Activated gamma-delta T cell treated with anti-CD3 and anti-CD28 coated beads, Interleukin-2, amount 50 U/mL, for 16 hours (primary cell): ENCODE measurements at places on chromosomes 4 and X.

DNA sequence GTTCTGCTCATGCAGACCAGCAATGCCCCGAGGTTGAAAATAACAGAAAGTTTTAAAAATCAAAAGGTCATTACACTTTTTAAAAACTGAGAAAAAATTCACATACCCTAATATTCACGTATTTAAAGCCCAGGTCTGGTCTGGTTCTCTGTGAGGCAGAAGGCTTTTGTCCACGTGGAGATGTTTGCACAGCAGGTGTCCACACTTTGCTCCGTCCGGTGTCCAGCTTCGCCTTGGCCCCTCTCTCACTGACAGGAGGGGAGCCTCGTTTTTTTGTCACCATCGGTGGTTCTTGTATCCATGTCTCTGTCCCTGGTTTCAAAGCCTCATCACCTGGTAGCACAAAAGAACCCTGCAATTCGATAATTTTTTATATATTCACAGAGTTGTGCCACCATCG lies 434.6 kb upstream of the FRG1 start:
- DNase-seq = no peak

DNA sequence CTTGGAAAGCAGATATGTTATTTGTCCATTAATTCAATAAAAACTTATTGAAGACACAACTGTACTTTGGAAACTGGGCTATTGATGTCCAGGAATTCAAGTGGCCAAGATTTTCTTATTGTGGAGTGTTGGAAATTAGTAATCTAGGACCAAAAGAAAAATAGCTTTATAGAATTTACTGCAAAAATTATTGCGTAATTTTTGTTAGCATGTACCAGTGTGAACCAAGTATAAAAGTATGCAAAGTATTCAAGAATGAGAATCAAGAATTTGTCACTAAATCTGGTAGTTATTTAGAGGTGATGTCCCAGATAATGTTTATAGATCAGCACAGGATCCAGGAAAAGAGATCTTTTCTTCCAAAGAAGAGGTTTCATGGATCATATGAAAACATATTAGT lies 468.9 kb upstream of the CTSO start:
- DNase-seq = no peak

GRCh38 chrX:151762802-151763201 lies 28.3 kb downstream of the CNGA2 start:
- no peak for DNase-seq

DNA sequence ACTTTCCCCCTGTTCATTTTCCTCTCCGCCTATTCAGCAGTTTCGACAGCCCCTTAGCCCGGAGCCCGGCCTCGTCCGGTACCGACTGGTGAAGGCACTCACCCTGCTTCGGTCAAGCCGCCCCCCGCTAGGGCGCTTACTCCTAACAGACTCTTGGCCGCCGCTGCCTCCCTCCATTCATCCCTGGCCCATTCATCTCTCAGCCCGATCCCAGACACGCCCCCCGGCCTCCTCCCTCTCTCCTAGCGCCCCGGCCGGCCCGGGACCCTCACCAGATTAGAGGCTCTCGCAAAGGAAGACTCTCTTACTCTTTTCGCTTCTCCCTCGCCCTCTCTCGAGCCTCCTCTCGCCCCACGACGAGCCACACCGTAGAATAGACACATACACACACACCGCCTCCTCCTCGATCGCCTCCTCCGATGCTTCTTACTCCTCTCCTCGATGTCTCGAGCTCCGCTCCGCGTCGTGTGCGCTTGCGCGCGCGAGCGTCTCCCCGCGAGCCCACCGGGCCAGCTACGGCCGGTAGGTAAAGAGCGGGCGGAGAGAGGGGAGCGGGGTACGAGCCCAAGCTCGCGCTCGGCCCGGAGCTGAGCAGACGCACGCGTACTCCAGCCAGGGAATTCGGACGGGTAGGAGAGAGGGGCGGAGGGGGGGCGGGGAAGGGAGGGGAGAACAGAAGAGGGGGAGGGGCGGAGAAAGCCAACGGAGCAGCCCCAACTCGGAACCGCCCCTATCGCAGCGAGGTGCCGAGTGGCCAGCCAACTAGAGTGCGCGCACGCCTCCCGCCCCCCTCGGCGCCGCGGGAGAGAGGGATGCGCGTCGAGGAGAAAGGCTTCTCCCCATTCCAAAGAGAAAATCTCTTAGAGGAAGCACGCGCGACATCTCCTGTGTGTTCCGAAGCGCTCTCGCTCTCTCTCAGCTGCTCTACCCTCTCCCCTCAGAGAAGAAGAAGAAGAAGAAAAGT lies at the start of gene WNK3:
Gene WNK3, minus strand, starts transcription at position 633 of the 964 bp plus-strand sequence.
- no peak for DNase-seq

GRCh38 chrX:23797371-23798128 lies 14.6 kb downstream of the SAT1 start:
- DNase-seq = no peak

- DNase-seq = no peak
Measured at GRCh38 chr4:6172093-6172926, 28.0 kb downstream of the JAKMIP1 start.

DNA sequence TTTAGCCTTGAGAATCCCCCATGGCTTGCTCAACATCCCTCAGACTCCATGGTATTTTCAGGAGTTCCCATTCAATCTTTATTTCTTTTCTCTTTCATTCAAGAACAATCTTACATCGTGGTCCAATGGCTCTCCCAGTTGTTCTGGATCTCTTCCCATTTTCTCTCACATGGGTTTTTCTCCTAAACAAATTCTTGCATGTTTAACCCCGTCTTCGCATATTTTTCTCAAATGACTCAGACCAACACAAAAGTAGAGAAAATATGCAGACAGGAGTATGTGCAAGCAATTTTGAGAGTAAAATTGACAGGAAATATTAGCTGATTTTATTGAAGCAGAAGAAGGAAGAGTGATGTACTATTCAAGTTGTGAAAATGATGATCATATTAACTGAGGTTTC lies 396.4 kb upstream of the TRAM1L1 start:
- DNase-seq = no peak

DNA sequence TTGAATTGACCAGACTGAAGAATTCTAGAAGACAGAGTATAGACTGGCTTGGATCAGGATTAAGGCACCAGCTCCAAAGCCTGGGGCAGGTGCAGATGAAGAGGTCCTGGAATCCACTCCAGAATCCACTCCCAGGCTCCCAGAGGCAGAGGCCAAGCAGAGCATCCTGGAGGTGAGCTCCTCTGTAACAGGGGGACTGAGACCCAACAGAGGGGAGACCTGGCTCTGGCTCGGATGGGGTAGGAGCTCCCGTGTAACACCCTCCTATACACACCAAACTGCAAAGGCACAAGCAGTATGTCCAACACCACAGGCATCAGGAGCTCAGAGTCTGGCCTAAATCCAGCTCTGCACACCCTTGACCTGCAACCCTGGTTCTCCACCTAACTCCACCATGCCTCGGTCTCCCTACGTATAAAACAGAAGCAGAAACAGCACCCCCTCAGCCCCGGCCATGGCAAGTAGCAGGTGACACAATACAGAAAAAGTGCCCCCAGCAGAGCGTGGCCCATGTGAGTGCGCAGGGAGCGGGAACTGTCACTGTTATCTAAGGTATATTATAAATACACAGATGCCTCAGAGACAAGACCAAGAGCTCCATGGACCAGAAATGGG lies 14.9 kb downstream of the RNF212 start:
- DNase-seq = no peak

GRCh38 chr4:54169176-54169575 lies 59.9 kb upstream of the PDGFRA start:
- no peak for DNase-seq

DNA sequence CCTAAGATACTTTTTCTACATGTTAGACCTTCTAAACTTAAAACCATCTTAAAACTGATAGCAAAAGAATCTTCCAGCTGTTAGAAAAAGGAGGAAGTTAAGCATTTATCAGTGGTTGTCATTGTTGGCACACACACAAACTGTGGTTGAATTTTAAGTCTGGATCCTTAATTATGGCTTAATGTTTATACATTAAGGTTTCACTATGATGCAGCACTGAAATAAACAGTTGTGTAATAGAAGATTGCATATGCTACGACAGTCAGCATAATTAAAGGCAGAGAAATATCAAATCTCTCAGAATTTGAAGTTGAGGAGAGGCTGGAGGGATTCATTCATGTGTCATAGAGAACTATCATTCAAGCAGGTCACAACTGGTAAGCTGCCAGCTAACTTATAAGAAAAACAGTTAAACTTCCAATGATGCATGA lies 32.3 kb downstream of the ADGRA3 start:
- no peak for DNase-seq

GRCh38 chrX:116272861-116273260 lies 102.3 kb downstream of the AGTR2 start:
- DNase-seq = no peak

- DNase-seq = no peak
Measured at GRCh38 chrX:150966235-150966634, 16.9 kb upstream of the HMGB3 start.

DNA sequence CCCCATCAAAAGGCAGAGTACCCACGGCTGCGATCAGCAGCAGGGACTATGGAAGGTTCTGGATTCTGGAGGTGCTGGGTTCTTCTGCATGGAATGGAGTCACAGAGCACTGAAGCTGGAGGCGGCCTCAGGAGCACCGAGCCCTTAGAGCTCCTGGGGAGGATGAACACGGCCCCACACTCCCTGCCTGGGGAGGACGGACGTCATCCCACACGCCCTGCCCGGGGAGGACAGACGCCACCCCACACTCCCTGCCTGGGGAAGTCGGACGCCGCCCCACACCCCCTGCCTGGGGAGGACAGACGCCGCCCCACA lies 9.9 kb downstream of the LRPAP1 start:
- no peak for DNase-seq

GRCh38 chrX:28177202-28177601 lies 196.0 kb upstream of the DCAF8L1 start:
- no peak for DNase-seq

GRCh38 chrX:120791013-120791643 lies 84.5 kb downstream of the CT47B1 start:
- DNase-seq = no peak

- no peak for DNase-seq
Measured at GRCh38 chr4:113112338-113112978, 63.0 kb downstream of the ANK2 start.

DNA sequence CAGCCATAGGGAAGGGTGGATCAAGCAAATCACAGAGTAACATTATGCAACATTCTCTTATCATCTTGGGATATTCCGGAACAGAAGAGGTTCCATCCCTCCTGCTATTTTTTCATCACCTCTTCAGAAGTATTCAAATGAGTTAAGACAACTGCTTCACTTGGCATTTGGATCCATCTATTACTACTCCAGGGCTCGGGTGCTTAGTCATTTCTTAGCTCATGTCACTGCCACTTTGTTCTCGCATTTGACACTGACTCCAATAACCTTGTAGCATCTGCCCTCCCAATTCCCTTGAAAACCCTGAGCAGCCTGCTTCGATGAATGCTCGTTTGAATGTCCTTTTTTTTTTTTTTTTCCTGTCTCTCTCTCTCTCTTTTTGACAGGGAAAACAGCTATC lies 114.9 kb downstream of the PPARGC1A start:
- DNase-seq = no peak

DNA sequence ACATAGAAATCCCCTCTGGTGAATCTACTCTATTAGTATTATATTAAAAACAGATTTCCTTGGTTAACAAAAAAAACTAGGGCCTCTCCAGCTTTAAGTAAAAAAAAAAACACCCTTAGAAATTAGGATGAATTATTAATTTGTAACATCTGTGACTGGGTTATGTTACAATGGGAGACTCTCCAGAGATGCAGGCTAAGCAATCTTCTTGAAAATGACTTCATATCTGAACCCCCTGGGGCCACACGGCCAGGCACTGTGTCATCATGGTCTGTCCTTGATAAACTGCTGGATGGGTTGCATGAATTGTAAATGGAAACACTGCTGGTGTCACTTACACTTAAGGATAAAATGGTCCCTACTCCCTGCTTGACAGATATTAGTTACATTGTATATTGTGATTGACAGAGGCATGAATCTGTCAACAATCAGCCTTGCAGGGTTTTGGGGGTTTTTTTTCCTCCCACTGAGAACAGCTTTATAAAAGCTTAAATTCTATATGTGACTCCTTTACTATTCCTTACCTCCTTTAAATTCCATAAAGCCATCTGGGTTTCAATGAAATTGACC lies 49.1 kb downstream of the PRKG2 start:
- DNase-seq = no peak

DNA sequence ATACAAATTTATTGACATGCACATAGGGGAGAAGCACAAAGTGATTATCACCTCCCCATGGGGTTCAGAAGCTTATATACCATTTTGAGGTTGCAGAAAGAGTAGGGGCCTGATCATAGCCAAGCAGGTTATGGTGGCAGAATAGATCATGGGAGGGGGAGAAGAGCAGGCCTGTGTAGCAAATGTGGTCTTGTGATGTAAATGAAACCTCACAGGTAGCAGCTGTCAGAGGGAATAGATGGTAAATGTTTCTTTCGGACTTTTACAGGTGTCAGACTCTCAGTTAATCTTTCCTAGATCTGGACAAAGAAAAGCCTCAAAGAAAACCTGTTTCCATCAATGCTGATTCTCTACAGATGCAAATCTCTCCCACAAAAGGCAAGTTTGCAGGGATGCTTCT lies 84.4 kb downstream of the CFAP299 start:
- no peak for DNase-seq

- DNase-seq = no peak
Measured at GRCh38 chrX:47489507-47490275, 6.7 kb upstream of the ZNF41 start.

GRCh38 chr4:80255329-80256095 lies 11.0 kb upstream of the FGF5 start:
- no peak for DNase-seq

- no peak for DNase-seq
Measured at GRCh38 chr4:186058253-186058979, 10.5 kb upstream of the TLR3 start.

GRCh38 chr4:145093638-145094037 lies 4.4 kb downstream of the ANAPC10 start:
- no peak for DNase-seq

DNA sequence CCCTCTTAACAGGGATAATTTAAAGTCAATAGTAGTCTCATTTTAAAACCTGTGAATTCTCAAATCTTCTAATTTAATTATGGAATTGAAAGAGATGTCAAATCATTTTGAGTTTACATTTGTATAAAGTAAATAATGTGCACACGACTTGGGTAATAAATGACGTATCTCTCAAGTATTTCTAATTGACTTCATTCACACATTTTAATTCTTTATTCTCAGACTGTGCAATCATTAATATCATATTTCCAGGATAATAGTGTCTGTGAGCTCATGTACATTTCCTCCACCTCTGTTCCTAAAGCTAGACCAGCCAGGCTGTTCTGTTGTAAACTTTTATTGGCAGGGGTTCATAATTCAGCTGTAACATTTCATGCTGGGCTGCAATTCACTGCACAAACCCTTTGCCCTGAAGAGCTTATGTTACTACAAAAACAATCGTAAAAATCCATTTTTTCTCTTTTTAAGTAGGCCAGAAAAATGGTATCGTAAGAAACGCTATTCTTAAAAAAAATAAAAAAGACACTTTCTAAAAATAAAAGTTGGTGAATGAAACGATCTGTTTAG lies 1103.1 kb upstream of the TENM3 start:
- DNase-seq = no peak

- no peak for DNase-seq
Measured at GRCh38 chr4:92235731-92236130, 68.0 kb upstream of the GRID2 start.

GRCh38 chr4:110172972-110173371 lies 25.4 kb downstream of the ELOVL6 start:
- DNase-seq = no peak

GRCh38 chr4:149343614-149344013 lies 472.0 kb downstream of the IQCM start:
- no peak for DNase-seq
